Activated T-cell treated with anti-CD3 and anti-CD28 coated beads, Interleukin-2, amount 50 U/mL, for 1 hour (primary cell): ENCODE measurements at places on chromosomes 12 and 14.

DNA sequence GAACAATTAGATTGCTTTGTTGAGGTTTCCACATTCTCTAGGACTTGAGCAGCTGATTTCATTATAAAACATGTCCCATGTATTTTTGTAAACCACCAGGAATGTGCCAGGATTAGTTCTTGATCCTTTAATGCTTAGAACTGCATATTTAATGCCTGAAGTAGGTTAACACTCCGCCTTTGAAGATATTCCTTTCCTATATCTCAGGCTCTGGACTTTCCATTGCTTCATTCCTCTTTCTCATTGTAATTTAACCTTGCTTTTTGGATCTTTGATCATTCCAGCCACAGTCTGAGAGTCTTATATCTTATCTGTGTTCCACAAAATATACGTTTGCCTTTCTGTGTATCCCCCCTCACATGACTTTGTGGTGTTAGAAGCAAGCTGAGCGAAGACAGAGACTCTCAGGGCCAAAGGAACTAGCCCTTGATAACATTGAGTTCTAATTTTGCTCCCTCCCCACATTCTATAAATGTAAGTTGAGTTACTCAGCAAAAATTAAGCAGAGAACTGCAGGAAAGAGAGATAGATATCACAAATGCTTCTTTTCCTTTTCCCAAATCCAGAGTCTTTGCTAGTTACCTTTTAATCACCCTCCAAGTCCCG is 2.4 kb upstream of the CLEC1B start:
- no peak for DNase-seq

DNA sequence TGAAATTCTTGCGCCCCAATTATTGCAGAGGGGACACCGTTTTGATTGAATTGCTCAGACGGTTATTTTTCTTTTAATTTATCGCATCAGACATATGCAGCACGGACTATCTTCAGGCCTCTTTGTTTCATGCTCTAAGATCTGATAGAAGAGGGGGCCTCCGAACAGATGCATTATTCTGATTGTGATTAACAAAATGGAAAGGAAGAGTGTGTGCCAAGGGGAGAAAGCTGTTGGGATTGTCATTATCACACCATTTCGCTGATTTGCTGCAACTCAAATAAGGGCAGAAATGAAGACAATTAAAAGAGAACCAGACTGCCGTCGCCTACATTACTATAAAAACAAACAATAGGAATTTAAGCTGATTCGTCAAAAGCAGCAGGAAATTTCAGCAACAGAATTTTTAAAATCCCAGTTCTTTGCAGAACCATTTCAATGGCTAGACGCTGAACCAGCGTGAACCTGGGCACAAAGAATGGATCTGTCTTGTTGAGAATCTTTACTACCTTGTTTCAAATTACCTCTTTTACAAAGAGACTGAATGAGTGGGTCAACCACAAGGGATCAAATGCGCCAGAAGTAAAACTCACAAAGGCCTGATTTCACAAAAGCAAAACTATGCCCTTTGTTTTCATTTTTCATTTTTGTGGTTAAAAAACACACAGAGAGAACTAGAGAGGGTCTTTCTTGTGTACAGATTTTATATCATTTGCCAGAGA is 30.6 kb downstream of the TMEM132D start:
- DNase-seq, result no peak

DNA sequence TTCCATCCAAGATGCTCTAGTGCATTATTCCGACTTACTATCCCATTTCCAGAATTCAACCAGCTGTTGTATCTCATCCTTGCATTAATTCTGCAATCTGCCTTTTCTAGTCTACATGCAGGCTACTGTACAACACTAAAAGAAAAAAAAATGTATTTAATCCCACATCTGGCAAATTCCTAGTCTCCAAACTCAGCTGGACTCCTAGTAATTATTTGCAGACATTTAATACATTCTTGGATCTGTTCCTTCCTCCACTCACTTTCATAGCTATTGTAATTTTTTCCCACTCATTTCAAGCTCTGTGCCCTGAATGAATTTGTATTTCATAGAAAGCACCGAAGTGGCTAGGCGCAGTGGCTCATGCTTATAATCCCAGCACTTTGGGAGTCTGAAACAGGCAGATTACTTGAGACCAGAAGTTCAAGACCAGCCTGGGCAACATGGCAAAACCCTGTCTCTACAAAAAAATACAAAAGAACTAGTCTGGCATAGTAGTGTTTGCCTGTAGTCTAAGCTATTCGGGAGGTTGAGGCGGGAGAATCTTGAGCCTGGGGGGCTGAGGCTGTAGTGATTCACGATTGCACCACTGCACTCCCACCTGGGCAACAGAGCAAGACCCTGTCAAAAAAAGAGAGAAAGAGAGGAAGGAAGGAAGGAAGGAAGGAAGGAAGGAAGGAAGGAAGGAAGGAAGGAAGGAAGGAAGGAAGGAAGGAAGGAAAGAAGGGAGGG is 39.5 kb upstream of the YAF2 start:
- no peak for DNase-seq

GRCh38 chr12:92546635-92547348 is 156.0 kb upstream of the PLEKHG7 start:
- no peak for DNase-seq

DNA sequence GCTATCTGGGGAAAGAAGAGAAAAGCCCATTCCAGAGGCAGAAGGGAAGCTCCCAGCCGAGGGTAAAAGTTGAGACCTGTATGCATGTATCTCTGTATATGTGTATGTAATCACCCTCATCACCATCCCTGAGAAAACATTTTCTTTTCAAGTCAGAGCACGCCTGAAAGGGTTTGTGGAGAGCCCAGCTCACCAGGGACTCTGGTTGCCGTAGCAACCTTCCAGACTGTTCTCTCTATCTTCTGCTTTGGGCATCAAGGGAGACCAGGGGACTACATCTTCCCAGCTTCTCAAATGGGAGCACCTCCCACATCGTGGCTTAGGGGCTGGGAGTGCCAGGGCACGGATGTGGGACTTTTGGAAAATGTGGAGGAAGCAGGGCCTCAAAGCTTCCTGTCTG is 93.5 kb downstream of the GALNT8 start:
- no peak for DNase-seq

GRCh38 chr14:57982804-57983634 is 117.1 kb upstream of the SLC35F4 start:
- DNase-seq, result no peak

GRCh38 chr12:39613525-39613924 is 6.1 kb downstream of the ABCD2 start:
- DNase-seq, result no peak

DNA sequence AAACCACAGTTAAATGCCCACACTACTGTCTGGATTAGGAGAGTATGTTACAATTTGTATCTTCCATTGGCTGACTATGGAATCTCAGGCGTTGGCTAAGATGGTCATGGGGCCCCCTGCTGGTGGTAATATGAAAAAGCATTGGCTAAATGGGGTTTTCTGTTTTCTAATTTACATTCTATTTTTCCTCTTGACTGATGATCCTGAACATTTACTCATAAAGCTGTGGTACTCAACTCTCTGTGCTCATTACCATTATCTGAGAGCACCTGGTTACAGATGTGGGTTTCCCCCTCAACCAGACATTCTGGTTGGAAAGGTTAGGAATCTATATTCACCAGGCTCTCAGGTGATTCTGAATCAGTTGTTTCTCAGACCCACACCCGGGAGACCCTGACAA is 64.8 kb downstream of the WSCD2 start:
- no peak for DNase-seq

DNA sequence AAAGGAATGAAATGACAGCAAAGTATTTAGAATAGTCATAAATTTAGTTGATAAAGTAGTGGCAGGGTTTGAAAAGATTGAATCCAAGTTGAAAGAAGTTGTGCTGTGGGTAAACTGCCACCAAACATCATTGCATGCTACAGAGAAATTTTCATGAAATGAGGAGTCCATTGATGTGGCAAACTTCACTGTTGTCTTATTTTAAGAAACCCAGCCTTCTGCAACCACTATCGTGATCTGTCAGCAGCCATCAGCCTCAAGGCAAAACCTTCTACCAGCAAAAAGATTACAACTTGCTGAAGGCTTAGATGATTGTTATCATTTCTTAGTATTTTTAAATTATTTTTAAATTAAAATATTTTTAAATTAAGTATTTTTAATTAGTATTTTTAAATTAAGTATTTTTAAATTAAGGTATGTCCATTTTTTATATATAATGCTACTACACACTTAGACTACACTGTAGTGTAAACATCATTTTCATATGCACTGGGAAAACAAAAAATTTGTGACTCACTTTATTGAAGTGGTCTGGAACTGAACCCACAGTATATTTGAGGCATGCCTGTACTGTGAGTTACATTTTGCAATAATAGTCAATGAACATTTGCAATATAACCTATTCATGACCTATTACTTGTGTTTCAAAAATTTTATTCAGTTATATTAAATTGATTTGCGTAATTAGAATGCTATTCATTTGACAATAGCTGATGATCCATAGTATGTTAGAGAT is 67.2 kb upstream of the SYT1 start:
- DNase-seq, result no peak

- no peak for DNase-seq
Observed at GRCh38 chr12:109197327-109197726, 80.9 kb downstream of the ACACB start.

GRCh38 chr12:9729082-9729481 is 3.8 kb downstream of the CLECL1 start:
- DNase-seq, result no peak

- no peak for DNase-seq
Observed at GRCh38 chr14:88209273-88209672, 113.8 kb downstream of the KCNK10 start.

GRCh38 chr12:857611-858010 is 91.9 kb downstream of the RAD52 start:
- no peak for DNase-seq

DNA sequence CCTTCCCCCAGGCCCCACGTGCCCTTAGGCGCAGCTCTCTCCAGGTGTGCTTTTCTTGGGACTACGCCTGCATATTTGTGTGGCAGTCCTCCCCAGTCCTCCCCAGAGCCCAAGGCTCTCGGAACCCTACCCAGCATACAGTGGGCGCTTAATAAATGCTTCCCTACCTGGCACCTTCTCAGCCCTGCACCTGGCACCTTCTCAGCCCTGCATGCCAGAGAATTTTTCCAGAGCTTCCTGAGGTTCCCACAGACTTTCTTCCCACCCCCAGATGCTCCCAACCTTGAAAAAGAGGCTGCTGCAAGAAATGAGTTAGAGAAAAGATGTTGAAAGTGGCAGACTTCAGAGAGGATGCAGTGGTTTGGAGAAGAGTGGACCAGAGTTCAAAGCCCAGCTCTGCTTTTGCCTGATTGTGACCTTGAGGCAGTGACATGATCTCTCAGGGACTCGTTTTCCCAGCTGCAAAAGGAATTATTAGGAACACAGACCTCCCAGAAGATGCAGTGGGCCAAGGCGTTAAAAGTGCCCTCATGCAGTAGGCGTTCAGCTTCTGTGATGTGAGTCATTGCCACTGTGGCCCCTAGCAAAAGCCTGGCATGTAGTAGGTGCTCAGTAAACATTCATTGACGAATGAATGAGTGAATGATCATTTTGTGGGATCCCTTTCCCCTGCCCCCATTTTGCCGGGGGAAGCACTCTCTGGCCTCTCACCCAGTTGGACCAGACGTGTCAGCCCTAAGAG is 167.2 kb downstream of the PHETA1 start:
- DNase-seq, result no peak

DNA sequence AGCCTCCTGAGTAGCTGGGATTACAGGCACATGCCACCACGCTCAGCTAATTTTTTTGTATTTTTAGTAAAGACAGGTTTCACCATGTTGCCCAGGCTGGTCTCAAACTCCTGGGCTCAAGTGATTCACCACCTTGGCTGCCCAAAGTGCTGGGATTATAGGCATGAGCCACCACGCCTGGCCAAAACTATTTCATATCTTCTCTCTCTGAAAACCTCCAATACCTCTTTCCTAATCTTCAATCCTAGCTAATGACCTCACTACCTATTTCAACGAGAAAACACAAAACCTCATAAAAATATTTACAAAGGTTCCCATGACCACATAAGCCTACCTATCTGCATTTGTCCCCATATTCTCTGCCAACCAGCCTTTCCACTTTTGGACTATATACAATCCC is 32.3 kb upstream of the ANKS1B start:
- no peak for DNase-seq

- no peak for DNase-seq
Observed at GRCh38 chr12:119704065-119704747, 36.3 kb downstream of the PRKAB1 start.

GRCh38 chr14:103340480-103341212 is 6.6 kb downstream of the EIF5 start:
- no peak for DNase-seq

- no peak for DNase-seq
Observed at GRCh38 chr14:54490445-54491175, 1.8 kb upstream of the GMFB start.

DNA sequence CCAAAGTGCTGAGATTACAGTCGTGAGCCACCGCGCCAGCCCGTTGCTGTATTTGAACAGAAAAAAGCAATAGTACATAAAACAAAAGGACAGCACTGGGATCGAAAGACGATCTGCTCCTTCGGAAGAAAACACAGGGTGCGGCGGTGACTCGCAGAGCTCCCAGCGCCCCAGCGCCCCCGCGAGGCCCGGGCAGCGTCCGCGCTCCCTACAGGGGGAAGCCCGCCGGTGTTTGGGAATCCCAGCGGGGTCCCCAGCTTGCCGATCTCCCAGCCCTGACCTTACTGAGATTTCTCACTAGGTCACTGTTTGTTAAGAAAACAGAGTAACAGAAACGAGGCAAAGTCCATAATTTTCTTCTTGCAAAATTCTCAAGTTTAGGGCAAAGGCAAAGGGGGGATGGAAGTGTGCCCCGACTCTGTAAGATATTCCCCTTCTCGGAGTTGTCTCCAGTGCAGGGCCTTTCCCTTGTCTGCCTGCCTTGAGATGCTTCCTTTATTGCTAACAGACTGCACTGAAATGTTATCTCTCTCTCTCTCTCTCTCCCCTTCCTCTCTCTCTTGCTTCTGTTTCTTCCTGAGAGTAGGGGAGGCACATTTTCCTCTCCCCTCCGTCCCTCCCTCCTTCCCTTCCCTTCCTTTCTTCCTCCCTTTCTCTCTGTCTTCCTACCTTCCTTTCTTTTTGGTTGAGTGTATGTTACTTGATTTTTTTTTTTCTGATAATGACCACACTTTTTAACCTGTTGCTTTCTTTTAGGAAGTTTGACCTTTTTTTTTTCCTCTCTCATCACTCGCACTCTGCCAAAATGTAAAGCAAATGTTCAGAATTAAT is 91.9 kb downstream of the TMEM30B start:
- peak; percentile 32 for DNase-seq

DNA sequence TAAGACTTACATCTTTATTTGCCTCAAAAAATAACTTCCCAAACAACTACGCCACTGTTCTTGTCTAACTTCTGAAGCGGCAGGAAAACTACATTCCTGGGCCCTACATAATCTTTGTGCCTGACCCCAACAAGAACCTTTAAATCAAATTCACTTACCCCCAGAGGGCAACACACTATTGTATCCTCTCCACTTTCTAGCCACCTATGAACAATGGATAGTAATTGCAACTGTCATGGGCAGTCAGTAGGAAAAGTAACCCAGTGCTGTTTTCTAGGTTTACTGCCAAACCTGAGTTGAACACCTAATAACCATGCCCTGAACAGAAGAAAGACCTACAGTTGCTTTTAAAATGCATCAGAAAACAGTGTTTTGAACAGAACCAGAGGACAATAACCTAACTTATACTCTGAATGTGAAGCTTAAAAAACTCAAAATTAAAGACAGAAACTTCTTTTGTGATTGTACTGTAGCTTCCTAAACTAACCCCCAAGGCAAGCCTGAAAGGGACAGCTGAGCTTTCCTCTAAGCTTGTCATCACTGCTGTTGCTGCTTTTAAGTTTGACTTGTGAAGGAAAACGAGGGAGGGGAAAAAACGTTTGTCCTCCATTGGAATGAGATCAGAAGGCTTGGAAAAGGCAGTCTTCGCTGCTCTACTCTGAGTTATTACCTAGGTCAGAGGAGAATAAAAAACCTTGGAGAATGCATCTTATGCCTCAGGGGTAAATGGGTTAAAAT is 195.7 kb downstream of the SOX5 start:
- no peak for DNase-seq
